ENCODE measurements at places on chromosomes 5 and 9.

GRCh38 chr5:149959406-149960236, 937 bp upstream of the SLC26A2 start:
- no peak for DNase-seq

GRCh38 chr9:124366476-124367220, 48.6 kb downstream of the PSMB7 start:
- no peak for DNase-seq

DNA sequence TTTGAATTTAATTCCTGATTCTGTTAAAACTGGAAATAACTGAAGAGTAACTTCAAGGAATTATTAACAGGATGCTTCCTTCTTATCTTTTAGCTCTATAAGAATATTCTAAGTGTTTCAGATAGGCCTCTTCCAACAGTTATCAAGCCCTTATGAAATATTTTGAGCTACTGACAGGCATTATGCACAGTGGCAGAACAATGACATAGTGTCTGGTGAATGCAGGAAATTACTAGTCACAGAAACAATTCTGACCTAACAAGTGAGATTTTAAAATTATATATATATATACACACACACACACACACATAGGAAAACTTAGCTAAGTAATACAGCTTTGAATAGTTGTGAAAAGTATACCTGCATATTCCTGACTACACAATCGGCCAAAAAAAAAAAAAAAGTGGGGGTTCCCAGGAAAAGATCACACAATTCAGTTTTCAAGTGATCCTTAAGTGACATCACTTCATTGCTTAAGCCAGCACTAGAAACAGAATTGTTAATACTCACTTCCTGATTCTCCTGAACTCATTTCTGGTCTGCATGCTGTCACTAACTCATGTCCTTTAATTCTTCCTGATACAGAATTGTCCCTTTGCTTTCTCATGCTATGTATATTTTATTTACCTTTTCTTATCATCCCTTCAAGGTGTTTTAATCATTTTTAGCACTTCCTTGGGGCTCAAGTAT, 77.3 kb downstream of the SLC25A46 start:
- DNase-seq = no peak

DNA sequence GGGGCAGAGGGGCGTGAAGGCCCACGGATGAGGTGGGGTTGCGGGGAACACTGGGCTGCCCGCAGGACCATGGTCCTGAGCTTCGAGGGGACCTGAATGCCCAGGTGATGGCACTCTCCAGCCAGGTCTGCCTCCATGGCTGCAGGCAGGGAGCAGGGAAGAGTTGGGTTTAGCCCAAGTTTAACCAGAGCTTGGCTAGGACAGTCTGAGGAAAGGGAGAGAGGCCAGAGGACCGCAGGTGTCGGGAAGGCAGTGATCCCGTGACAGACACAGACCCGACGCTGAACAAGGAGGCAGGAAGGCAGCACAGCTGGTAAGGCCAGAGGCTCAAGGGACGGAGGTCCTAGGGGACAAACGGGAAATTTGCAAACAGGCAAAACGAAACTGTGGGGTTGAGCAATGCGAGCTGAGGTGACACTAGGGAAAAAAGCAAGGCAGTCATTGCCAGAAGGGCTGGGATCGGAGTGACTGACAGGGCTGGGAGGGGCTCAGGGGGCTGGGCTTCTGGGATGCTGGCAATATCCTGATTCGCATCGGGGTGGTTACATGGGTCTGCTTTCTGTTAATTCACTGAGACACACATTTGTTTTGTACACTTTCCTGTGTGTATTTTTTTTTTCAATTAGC, 25.0 kb downstream of the ARPC5L start:
- no peak for DNase-seq

- DNase-seq = no peak
Measured at GRCh38 chr9:103041961-103042360, 46.8 kb downstream of the CYLC2 start.

DNA sequence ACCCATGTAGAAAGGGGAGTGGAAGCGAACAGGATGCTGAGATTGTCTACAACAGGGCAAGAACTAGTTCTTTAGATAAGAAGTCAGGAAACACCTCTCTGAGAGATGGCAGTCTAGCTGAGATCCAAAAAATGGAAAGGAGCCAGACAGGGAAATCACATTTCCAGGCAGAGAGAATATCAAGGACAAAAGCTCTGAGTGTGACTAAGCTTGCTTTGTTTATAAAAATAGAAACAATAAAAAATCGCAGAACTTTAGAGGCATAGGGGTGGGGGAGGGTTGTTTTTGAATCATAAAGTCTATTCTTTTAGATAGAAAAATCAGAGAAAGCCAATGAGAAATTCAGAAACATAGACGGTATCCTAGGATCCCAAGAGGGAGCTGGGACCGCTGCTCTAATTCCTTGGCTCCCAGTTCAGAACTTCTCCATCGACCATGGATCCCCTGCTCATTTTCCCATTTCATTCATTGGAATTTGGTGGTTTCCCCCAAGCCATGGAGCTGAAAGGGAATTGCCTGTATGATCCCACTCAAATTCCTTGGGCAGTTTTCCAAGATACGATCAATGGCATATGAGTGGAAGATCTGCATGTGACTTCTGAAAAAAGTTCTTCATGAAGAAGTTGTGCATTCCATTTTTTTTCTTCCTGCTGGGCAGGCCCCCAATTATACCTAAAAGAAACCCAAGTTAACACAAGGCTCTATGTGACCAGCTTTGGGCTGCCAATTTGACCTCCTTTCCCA, 182.0 kb downstream of the GRIA1 start:
- no peak for DNase-seq

GRCh38 chr9:93900436-93900819, 54.7 kb downstream of the BARX1 start:
- DNase-seq = no peak

DNA sequence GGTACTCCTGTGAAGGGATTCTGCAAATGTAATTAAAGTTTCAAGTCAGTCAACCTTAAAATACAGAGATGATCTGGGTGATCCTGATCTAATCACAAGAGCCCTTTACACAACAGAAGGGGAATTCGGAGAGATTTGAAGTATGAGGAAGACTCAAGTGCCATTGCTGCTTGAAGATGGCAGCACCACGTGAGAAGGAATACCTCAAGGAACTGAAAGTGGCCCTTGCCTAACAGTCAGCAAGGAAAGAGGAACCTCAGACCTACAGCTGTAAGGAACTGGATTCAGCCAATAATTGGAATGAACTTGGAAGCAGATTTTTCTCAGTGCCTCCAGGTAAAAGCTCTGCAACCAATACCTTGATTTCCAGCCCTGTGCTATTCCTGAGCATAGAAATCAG, 87.4 kb downstream of the THBS4 start:
- DNase-seq = no peak

- DNase-seq = no peak
Measured at GRCh38 chr9:95778957-95779356, 96.5 kb upstream of the ERCC6L2 start.

DNA sequence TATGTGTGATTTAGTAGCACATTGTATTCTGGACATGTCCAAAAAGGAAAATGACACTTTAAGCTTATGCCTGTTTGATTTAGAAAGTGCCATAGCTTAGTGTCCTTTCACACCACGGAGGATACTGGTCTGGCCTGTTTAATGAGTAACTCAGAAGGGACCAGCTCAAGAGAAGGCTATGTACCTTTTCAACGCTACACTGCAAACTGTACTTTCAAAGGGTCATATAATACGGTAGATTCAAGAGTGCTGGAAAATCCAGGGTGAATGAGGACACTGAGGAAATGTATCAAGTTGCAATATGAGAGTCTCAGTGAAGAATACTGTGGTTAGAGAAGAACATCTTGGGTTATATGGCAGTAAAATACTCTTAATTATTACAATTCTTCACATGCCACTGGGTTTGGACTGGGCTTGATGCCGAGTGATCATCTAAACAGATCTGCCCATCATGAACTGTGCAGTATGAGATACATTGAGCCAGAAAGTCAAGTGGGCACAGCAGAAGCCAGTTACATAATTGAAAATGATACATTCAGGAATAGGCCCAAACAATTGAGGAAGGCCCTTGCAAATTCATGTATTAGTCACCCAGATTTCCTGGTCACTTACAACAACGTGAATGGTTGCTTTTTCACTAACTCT, 1211.5 kb upstream of the CDH9 start:
- no peak for DNase-seq

- DNase-seq = no peak
Measured at GRCh38 chr9:28032268-28032590, 458.9 kb upstream of the C9orf72 start.

DNA sequence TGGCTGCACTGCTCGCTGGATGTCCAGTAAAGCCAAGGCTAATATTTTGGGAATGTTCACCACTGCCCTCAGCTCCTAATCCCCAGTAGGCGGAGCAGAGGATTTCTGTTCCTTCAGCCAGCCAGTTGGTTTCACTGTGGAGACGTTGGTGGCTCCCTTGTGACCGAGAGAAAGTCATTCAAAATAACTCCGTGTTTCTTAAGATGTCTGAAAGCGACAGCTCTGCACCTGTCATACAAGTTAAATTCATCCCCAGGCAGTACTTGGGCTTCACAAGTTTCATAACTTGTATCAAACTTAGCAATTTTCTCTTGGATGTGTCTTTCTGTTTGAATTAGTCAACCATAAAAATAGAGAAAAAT, 382 bp upstream of the CDKN2B start:
- DNase-seq = no peak

- DNase-seq = no peak
Measured at GRCh38 chr9:33221568-33221884, 18.4 kb upstream of the SPINK4 start.

- DNase-seq = no peak
Measured at GRCh38 chr5:64184832-64185231, 19.2 kb downstream of the RNF180 start.

- DNase-seq = peak; percentile 90
Measured at GRCh38 chr9:121281614-121282276, 13.8 kb downstream of the GSN start.

GRCh38 chr5:4817767-4818166, 322.4 kb upstream of the ADAMTS16 start:
- DNase-seq = no peak

GRCh38 chr5:153480401-153480800, 10.1 kb upstream of the GRIA1 start:
- no peak for DNase-seq

- no peak for DNase-seq
Measured at GRCh38 chr9:127991017-127991756, 10.4 kb upstream of the EEIG1 start.

- no peak for DNase-seq
Measured at GRCh38 chr5:151326266-151326665, 21.1 kb downstream of the SLC36A2 start.

GRCh38 chr5:111699976-111700375, 57.0 kb downstream of the NREP start:
- no peak for DNase-seq

GRCh38 chr5:59358005-59358861, 535.3 kb downstream of the PDE4D start:
- no peak for DNase-seq

- DNase-seq = peak; percentile 66
Measured at GRCh38 chr9:34980181-34980761, 9.3 kb upstream of the DNAJB5 start.

GRCh38 chr9:78363221-78363620, 66.3 kb downstream of the PSAT1 start:
- no peak for DNase-seq

DNA sequence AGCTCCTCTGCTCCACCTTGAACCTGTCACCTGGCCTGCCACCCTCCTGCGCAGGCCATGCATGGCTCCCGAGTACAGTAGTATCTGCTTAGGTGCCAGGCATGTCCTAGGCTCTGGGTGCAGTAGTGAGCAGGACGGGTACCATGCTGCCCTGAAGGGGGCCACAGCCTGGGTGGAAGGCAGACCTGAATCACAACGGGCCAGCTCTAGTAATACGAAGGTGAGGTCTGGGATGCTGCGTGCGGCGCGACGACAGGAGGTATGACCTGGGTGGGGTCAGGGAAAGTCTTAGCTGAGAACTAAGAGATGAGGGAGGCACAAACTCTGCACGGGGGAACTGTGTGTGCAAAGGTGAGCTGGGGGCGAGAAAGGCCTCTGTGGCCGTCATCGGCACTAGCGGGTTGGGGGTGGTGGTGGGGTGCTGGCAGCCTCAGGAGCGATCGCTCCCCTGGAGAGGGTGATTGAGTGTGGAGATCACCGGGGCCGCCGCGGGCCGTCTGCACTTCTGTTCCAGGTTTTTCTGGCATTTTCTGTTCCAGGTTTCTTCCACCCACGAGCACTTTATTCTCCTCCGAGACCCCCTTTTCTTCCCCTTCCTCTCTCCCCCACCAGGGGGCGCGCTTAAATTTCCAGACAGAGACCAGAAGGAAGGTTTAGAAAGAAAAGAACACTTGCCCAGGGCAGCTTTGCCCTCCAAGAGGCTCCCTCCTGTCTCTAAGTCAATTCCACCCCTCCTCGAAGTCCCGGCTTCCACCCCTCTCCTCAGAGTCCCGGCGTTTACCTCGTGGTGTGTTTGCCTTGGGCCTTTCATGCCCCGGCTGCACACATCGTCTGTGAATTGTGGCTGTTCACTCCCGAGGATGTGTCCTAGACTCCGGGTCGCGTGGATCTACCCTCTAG, 15.1 kb downstream of the PDLIM4 start:
- peak; percentile 77 for DNase-seq

DNA sequence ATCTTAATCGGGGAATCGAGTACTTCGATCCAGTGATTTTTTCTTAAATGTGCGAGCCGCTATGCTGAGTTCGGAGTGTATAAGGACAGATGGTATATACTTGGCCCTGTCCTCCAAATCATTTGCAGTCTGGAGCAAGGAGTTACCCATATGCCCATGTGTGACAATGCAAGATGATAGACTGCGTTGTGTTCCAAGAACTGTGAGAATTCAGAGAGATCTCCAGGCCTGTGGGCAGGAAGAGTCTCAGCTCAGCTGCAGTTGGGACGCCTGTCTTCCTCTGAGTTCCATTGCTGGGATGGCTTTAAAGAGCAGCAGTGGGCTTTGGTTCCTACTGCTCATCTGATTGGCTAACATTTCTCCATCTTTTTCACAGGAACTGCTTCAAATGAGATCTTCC, 106.6 kb downstream of the ADAMTS16 start:
- no peak for DNase-seq

- peak; percentile 75 for DNase-seq
Measured at GRCh38 chr5:172833372-172833685, 722 bp upstream of the ERGIC1 start.

DNA sequence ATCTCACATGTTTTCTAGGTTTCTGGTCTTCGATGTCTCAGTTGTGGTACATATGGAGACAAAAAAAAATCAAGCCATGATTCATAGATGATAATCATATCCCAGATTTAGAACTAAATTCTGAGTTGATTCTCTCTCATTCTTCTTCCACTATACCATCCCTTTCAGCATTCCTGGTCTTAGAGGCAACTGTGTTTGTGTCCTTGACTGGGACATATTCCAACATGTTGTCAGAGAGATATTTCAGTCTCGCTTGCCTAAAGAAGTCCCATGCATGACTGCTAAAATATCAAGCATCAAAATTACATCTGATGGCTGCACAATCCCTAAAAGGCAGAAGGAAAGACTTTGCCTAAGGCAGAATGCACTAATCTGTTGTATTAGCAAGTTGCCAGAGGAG, 236.6 kb downstream of the PSAT1 start:
- DNase-seq = no peak
